ENCODE measurements at places on chromosomes 2 and 18.

GRCh38 chr18:26941584-26941983 is 76.1 kb upstream of the AQP4 start:
- DNase-seq = peak; percentile 68

- DNase-seq = no peak
Measured at GRCh38 chr2:38176619-38177021, 100.7 kb upstream of the CYP1B1 start.

DNA sequence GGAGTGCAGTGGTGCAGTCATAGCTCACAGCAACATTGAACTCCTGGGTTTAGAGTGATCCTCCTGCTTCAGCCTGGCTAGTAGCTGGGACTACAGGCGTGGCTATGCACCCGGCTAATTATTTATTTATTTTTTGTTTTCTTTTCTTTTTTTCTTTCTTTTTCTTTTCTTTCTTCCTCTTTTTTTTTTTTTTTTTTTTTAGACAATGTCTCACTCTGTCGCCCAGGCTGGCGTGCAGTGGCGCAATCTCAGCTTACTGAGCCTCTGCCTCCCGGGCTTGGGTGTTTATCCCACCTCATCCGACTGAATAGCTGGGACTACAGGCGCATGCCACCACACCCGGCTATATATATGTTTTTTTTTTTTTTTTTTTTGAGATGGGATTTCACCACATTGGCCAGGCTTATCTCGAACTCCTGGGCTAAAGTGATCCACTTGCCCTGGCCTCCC is 1.4 kb upstream of the ANXA4 start:
- no peak for DNase-seq

GRCh38 chr2:171260471-171261424 is 100.1 kb upstream of the TLK1 start:
- DNase-seq = no peak

DNA sequence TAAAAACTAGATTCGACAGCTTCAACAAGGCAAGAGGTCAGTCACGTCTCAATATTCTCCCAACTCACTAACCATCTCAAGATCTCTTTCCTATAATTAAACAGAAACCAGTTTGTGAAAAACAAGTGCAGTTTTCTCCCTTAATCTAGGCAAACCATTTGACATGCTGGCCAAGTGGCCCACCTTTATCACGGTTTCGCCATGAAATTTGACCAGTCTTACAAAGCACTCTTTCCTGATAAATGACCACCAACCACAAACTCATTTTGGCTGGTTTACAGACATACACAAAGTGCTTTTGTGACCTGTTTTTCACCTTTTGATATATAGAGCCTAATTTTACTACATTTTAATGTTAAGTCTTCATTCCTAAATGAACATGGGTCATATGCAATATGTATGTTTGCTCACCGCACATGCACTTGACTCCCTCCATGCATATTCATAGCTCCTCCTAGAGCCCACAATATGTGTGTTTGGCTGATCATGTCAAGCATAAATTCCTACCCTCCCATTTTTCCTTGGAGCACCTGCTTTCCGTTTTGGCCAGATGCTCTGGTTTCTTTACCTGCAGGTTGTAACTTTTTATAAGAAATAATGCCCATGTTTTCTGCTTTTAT is 385.1 kb downstream of the RAD51AP2 start:
- no peak for DNase-seq

GRCh38 chr18:1246827-1247226 is 342.2 kb downstream of the ADCYAP1 start:
- DNase-seq = no peak

- DNase-seq = no peak
Measured at GRCh38 chr2:100880036-100880435, 60.1 kb downstream of the NPAS2 start.

DNA sequence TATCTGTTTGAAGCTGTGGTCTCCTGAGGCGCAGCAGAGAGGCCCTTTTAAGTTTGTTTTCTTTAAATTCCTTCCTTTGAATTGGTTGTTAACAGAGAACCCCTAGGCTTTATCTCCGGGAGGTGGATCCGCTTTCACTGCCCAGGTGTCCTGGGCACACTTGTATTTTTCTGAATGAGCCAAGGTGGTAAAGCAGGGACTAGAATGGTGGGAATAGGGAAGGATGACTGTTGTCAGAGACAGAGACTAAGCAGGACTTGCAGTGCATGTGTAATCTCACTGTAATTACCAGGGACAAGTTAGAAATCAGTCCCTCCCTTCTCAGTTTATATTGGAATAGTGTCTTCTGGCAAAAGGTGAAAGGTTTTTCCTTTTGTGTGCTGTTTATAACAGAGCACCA is 72.8 kb downstream of the PHLPP1 start:
- DNase-seq = no peak

- no peak for DNase-seq
Measured at GRCh38 chr2:181157326-181157725, 176.9 kb downstream of the UBE2E3 start.

DNA sequence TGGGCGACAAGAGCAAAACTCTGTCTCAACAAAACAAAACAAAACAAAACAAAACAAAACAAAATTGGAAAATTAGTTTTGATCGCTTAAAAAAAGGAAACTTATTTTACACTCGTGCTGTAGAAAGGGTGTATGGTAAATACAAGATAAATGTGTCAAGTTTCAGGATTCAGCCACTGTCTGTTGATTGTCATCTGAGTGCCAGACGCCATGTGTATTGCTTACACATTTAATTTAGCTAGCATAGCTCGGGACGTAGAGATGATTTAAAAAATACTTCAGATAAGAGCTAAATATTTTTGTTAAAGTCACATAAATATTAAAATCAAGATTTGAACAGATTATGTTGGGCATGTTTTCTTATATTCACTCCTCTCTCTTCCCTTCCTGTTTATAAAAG is 568.1 kb upstream of the ZNF804A start:
- DNase-seq = no peak
